ENCODE measurements at places on chromosomes 5 and 9.

GRCh38 chr5:34497470-34497808 lies 158.7 kb upstream of the RAI14 start:
- DNase-seq = no peak

DNA sequence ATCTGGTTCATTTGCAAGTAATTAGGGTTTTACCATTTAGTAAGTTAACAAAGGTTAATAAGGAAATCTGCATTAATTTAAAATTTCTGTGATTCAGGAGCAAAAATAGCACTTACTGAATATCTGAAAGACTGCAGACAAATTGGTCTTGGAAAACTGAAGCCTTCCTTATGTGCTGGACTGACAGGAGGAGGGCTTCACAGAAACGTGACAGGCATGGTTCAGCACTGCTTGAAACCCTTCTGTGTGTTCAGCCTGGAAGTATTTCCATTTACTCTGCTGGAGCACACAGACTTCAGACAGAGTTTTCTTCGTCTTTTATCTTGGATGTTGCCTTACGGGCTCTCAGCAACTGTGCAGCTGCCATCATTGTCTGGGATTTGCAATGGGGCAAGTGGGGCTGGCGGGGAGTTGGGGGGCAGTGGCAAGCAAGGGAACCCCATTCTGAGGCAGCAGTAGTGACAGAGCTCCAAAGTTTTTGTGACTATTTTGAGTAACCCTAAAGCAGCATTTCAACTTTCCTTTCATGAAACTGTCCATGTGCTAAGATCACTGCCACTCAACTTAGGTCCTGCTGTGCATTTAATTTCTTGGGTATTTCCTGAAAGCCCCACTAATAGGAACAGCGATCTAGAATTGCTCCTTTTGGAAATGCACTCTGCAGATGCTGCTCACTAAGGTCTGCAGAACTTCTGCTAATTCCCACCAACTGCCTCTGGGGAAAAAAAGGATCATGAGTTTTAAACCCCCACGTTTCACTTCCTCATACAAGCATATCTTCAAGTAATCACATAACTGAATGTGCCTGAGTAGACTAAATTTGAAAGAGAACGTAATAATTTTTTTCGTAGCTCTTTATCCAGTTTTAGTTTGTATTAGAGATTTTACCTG lies 56.6 kb downstream of the KCNN2 start:
- DNase-seq = no peak

GRCh38 chr5:64000096-64000495 lies 37.9 kb upstream of the HTR1A start:
- no peak for DNase-seq

DNA sequence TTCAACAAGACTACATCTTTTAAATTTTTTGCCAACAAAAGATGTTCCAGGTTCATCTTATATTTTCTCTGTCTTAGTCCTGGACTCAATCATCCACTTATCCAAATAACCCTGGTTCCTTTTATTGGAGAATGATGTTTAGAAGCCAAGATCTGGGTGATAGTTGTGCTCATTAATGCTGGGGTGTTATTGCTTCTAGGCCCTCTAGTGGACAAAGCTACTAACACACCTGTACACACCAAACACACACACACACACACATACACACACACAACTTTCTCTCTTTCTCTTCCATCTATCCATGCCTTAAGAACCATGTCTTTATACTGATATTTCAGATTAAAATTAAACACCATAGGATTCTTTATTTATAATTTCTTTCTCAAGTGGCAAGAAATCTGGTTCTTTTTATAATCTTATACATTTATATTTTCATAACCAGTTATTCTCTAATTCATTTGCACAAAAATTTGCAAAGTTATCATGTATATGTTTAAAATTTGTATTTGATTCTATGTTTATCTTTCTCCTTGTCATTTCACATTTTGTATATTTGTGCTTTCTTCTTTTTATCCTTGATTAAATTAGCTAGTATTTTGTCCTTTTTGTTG lies 179.1 kb upstream of the SMIM23 start:
- no peak for DNase-seq

GRCh38 chr5:178895615-178896571 lies at the start of gene ZFP2:
TSS of gene ZFP2 (plus strand) at chr5:178895913. CDS start at chr5:178931314, 35,401 bp downstream.
- DNase-seq = peak; percentile 5

- DNase-seq = peak; percentile 68
Measured at GRCh38 chr9:121299467-121300282, 31.7 kb downstream of the GSN start.

- DNase-seq = no peak
Measured at GRCh38 chr5:175418251-175418650, 25.7 kb downstream of the DRD1 start.
